Activated CD4-positive, alpha-beta T cell treated with anti-CD3 and anti-CD28 coated beads, Interleukin-2, amount 50 U/mL, for 24 hours (primary cell): ENCODE measurements at places on chromosomes 7 and 10.

- DNase-seq, result no peak
Observed at GRCh38 chr7:139588632-139589031, 65.1 kb downstream of the CLEC2L start.

GRCh38 chr10:48476279-48476982 lies 128.4 kb downstream of the ARHGAP22 start:
- DNase-seq, result no peak

DNA sequence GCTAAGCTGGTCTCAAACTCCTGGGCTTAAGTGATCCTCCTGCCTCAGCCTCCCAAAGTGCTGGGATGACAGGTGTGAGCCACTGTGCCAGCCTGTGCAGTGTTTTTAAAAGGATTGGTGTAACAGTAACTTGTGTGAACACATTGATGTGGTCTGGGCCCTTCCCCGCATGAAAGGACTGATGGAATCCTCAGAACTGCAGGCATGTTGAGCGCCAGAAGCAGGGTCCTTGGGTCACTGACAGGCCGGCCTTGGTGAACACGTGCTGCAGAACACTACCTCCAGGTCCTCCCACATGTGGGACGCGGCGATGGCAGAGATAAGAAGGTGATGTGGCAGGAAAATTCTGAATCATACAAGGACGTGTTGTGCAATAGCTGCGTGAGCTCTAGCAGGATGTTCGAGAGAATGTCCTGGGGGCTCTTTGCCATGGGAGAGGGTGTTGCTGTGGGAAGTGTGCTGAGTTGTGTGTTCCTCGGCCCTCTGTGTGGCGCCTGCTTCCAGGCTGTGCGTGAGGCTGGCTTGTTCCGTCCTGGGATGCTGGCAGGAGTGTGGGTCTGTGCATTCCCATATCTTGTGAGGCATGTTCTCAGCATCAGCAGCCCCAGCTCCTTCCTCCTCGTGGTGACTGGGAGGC lies 68.2 kb downstream of the DNAJB6 start:
- no peak for DNase-seq

DNA sequence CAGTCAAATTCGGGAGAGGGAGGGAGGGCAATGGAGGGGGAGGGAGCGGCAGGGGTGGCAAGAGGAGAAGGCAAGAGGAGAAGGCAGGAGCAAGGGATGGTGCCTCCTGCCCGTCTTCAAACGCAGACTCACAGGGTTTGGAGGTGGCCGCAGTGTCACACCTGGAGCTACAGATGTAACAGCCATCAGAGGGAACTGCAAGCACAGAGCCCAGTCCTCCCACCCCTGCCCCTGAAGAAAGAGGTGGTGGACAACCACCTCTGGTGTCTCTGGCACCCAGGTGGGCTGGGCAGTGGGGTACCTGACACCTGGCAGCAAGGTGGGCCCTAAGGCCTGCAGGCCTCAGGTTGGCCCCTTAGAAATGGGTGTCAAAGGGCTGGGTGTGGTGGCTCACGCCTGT lies 67.0 kb upstream of the SDK1 start:
- DNase-seq, result no peak

DNA sequence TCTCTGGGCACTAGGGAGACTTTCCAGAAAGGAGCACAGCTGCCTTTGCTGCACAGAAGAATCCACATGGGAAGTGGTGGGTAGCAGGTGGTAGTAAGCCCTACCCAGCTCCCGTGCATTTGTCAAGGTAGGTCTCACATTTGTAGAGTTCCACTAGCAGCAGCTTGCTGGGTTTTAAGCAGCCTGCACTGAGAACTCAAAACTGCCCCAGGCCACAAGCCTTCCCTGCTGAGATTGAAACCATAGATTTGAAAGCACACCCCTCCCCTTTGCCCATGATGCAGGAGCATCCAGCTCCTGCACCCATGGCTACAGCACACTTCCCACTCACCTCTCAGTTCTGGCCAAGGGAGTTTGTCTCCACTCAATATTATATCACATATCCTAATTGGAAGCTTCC lies 604.5 kb upstream of the STEAP1 start:
- no peak for DNase-seq

GRCh38 chr7:48708635-48709034 lies 215.7 kb upstream of the CDC14C start:
- DNase-seq, result no peak

DNA sequence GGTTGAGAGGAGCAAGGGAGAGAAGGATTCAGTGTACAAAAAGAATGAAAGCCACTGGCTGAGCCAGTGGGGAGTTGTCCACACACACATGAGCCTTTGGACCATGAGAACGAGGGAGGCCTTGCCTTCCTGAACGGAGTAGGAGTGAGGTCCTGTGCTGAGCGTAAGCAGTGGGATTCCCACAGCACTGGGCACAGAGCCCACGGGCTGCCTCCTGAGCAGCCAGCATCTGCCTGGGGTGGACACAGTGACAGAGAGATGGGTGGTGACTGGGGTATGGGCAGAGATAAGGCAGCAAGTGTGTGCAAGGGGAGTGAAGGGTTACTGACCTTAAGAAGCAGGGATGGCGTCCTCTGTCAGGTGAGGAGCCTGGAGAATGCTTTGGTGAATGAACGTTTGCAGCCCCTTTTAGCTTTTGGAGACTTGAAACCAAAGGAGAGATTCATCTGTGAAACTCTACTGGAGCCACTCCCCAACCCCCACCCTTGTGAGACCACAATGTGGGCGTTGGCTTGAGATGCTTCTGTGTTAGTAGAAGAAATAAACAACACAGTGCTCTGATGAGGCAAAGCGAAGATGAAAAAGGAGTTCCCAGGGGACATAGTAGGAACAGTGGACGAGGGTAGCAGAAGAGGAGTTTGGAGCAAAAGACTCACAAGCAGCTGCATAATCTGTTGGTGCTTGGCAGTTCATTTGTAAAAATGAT lies 56.5 kb downstream of the FIGNL1 start:
- no peak for DNase-seq

DNA sequence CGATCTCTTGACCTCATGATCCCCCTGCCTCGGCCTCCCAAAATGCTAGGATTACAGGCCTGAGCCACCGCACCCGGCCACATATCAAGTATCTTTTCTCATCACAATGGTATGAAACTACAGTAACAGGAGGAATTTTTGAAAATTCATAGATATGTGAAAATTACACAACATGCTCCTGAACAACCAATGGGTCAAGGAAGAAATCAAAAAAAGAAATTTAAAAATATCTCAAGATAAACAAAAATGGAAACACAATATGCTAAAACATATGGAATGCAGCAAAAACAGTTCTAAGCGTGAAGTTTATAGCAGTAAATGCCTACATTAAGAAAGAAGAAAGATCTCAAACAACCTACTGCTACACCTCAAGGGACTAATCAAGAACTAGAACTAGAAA lies 59.8 kb upstream of the ADAM12 start:
- DNase-seq, result no peak

DNA sequence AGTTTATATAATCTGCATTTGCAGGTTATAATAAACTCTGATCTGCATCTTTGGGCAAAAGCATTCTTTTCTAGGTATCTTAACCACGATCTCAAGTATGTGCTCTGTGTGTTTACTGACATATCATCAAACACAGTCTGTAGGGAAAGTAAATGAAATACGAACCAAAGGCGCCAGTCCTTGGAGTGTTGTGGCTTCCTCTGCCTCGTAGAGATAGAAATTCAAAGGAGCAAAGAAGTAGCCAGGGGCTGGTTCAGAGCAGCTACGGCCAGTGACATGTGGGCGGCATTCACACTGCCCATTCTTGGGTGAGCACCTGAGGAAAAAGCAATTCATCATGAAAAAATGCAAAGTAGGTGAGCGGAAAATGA lies 38.7 kb downstream of the LAMB4 start:
- DNase-seq, result no peak

DNA sequence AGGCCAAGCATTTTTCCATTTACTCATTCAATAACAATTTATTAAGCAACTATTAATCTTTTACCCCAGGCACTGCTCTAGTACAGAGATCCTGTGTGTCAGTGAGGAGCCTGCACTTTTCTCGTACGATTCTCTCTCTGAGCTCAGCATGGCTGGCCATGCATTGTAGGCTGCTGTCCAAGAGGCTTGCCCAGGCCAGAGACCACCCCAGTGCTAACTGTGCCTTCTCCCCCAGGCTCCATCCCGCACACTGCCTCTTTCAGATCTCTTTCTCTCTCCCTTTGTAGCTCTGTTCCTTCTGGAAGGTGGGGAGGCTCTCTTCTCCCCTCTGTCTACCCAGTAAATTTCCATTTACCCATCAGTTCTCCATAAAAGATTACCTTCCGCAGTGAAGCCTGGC lies 101.0 kb upstream of the IKZF1 start:
- DNase-seq, result no peak

GRCh38 chr10:11026773-11027172 lies 9.1 kb downstream of the CELF2 start:
- no peak for DNase-seq

- no peak for DNase-seq
Observed at GRCh38 chr7:143454091-143454680, 10.9 kb downstream of the TAS2R60 start.

GRCh38 chr10:78763651-78764395 lies 304.9 kb upstream of the ZMIZ1 start:
- DNase-seq, result no peak

GRCh38 chr7:8155836-8156235 lies 106.1 kb downstream of the ICA1 start:
- DNase-seq, result no peak

DNA sequence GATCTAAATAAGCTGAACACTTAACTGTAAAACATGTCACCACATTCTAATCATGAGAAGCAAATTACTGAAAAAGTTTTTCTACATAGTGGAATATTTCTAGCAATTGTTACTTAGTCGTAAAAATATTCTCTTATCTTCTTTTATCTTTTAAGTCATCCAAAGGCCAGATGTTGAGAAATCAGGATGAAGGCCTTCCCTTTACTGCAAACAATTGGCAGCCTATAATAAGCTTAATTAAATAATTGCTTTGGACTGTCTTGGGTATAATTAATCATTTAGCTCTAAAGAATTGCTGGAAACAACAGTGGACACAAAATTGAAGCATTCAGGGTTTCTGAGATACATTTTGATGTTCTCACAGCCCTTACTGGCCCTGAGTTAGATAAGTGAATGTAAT lies 226.5 kb downstream of the FANK1 start:
- no peak for DNase-seq

- no peak for DNase-seq
Observed at GRCh38 chr7:99497766-99498545, 2.1 kb downstream of the ZNF394 start.

DNA sequence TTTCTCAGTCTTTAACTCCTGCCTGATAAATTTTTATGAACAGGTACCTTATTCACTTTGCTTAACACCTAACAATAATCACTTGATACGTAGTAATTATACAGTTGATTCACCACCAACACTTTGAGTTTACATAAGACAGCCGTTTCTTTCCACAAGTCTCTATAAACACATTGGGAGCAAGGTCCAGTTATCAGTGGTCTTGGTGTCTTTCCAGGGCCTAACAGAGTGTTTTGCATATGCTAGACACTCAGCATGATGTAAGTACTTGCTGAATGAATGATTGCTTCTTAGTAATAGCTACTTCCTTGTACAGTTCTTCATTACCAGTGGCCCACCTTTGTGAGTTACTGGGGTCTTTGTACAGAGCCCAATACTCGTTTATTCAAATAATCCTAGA lies 6.4 kb downstream of the CLDN12 start:
- DNase-seq, result no peak

GRCh38 chr7:116584721-116585120 lies 59.9 kb downstream of the CAV1 start:
- DNase-seq, result no peak

DNA sequence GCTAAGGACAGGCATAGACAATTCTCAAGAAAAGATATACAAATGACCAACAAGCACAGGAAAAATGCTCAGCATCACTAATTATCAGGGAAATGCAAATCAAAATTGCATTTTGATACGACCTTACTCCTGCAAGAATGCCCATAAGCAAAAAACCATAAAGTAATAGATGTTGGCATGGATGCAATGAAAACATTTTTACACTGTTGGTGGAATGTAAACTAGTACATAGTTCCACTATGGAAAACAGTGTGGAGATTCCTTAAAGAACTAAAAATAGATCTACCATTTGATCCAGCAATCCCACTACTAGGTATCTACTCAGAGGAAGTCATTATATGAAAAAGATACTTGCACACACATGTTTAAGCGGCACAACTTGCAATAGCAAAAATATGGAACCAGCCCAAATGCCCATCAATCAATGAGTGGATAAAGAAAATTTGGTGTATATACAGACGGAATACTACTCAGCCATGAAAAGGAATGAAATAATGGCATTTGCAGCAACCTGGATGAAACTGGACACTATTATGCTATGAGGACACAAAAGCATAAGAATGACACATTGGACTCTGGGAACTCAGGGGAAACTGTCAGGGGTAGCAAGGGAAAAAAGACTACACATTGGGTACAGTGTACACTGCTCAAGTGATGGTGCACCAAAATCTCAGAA lies 59.3 kb downstream of the DGKI start:
- no peak for DNase-seq

- no peak for DNase-seq
Observed at GRCh38 chr7:34019301-34019790, 114.0 kb downstream of the BMPER start.

- DNase-seq, result no peak
Observed at GRCh38 chr10:102593074-102593803, 51.0 kb upstream of the TRIM8 start.

DNA sequence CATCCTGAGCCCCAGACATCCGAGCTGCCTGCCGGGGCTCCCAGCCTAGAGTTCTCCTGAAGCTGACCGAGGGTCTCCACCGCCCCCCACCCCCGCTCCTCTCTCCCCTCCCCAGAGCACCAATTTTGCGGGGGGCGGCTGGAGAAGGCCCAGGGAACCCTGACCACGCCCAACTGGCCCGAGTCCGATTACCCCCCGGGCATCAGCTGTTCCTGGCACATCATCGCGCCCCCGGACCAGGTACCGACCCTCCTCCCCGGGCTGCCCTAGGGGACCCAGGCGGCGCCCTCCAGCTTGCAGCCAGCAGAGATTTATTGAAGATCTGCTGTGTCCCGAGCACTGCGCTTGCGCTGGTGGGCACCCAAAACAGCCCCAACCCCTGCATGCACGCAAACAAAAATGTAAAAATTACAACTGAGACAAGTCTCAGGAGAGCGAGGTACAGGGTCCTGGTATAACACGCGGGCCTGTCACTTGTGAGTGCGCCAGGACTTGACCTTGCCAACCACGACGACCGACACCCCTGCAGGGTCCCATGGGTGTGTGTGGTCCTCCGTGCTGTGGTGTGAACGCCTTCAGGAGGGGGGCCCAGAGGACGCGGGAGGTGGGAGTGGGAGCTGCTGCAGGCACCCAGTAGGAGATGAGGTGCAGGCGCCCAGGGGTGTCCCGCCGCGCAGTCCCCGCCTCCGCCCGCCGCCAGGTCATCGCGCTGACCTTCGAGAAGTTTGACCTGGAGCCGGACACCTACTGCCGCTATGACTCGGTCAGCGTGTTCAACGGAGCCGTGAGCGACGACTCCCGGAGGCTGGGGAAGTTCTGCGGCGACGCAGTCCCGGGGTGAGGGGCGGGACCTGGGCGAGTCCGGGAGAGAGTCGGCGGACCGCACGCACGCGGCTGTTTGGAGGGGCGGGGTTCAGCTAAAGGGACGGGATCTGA lies 3.1 kb downstream of the PCOLCE start:
- no peak for DNase-seq
